Choroid plexus epithelial cell (primary cell): ENCODE measurements at places on chromosomes 6 and 20.
A peak's percentile ranks its signal among the peaks of the same experiment; 100 is the strongest.

- DNase-seq = no peak
Observed at GRCh38 chr6:159184559-159184958, 15.4 kb downstream of the FNDC1 start.

- peak; percentile 74 for DNase-seq
Observed at GRCh38 chr6:30171677-30172471, 8.5 kb downstream of the TRIM15 start.

GRCh38 chr6:151136141-151136755 lies 103.5 kb upstream of the AKAP12 start:
- DNase-seq = no peak

DNA sequence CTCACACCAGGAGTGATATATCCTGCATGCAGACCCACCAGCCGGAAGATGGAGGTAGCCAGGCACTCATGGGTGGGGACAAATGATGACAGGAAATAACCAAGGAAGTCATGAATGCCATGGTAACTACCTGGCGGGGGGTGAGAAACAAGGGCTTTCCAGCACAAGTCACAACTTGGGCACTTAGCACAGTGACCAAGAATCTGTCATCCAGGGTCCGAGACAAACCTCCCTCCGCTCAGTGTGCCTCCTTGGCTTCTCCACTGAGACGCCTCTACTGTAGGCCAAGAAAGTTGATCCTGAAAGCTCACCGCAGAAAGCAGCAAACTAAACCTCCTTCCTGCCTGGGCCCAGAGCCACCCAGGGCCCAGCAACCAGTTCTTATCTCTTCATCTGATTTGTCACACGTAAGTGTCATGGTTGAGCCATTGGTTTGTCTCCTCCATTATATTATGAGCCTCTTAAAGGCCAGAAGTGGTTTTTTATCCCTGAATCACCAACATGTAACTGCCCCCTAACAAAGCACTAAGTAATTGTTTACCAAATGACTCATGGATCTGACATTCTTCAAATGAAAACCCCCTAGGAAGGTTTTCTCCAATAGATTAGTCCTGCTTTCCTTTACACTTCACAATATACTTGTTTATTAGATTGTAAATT lies 84.3 kb upstream of the TAB2 start:
- peak; percentile 90 for DNase-seq

GRCh38 chr6:81491454-81492101 lies 260.9 kb downstream of the TENT5A start:
- DNase-seq = peak; percentile 18

DNA sequence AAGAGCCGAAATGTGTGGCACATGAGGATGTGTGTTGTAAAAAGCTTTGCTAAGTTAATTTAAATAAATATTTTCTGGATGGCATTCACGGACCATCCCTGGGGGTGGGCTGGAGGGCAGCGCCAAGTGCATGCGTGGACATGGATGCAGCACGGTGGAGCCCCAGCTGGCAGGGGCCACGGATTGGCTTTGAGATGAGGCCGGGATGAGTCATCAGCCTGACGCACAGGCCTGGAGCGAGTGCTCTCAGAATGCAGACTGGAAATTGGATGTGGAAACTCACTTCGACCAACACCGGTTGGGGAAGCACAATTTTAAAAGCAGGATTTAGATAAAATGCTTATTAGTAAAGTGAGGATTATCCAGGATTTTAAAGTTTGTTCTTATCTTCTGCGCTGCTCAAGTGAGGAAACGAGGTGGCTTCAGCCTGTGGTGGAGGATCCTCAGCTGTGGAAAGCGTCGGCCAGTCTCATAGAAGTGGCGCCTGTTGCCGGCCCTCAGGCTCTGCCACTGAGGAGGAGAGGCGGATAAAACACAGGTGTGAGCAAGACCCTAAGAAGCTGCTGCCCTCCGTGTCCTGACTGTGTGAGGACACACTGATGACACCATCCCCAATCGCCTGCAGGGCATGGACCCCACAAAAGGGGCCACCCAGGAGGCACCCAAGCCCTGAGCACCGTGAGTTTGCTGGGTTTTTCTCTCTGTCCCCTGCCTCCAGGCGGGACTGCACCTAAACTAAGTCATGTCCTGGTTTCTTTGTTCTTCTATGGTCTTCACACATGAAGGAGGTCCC lies 279.7 kb downstream of the CDH4 start:
- peak; percentile 35 for DNase-seq

DNA sequence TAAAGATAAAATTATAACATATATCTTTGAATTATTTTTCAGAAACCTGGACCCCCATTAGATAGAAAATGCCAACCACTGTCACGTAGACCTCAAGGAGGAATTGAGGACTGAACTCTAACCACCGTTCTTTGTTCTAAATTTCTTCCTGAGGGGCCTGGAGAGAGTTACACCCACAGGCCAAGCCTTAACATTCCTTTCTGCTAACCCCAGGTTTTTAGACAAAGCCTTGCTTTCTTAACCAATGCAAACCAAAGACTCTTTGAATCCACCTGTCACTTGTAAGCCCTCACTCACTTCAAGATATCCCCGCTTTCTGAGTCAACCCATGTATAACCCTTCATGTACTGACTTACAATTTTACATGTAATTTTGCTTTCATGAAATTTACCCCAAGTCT lies 41.0 kb downstream of the SNX14 start:
- no peak for DNase-seq

DNA sequence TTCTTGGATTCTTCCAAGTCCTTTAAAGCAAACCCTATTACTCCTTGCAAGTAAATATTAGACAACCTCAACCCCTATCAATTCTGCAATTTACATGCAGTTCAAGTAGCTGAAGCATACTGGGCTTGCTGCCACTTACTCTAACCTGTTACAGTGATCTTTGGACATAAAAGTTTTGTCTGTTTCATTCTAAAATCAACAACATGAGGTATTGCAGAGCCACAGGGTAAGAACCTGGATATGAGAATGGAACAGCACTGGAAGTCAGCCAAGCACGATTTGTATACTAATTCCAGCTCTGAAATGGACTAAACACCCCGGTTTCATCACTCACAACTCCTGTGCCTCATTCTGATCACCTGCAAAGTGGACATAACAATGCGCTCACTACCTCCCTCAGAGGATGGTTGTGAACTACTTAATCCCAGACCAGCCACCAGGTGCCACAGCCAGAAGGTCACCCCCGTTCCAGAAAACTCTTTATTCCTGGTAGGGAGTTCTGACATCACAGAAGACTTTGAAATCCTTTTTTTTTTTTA lies 270.0 kb downstream of the ADGB start:
- DNase-seq = peak; percentile 62

DNA sequence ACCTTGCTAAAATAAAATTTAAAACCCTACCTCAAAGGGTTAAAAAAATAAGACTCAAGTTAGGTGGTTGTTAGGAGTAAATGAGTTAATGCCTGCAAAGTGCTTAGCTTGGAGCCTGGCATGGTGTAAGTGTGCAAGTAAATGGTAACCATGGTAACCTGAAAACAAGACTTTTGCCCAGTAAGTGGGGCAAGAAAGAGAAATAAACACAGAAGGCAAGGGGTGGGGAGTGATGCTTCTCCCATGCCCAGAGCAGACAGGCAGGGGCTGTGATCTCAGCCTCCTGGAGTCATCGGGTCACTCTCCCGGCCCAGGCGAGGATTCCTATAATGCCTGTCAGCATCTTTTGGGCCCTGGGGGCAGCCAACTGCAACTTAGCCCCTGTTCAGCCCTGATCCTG lies 59.2 kb upstream of the SLC32A1 start:
- no peak for DNase-seq

- DNase-seq = no peak
Observed at GRCh38 chr6:54097753-54098152, 13.5 kb upstream of the MLIP start.

GRCh38 chr6:126826166-126826714 lies 292.2 kb upstream of the RSPO3 start:
- DNase-seq = peak; percentile 44

DNA sequence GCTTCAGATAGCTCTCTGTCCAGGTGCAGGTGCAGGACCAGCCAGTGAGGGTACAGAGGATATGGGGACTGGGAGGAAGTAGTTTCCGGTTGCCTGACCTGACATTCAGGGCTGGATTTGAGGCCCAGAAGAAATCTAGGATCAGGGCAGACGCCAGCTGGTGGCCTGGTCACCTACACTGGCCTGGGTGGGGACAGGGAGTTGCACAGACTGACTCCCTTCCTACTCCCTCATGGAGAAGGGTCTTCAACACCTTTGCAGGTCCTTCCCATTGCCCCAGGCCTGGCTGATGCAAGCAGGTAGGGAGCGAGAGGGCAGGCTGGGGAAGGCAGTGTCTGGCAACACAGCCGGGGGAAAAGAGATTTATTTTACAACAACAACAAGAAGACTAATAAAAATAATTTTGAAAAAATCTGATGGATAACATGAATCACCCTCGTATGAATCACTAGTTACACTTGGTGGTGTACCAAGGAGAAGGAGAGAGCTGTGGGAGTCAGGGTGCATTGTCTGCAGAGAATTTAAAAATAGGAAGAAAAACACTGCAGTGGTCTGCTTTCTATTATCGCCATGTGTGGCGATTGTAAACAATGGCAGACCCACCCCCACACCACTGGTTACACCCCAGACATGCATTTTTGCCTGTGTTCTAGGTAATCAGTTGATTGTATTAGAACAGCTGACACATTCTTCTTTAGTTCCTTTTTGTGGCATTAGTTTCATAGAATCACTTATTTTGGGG lies 62.3 kb upstream of the SNX9 start:
- peak; percentile 86 for DNase-seq

- DNase-seq = no peak
Observed at GRCh38 chr6:84156306-84156705, 71.1 kb downstream of the CEP162 start.

DNA sequence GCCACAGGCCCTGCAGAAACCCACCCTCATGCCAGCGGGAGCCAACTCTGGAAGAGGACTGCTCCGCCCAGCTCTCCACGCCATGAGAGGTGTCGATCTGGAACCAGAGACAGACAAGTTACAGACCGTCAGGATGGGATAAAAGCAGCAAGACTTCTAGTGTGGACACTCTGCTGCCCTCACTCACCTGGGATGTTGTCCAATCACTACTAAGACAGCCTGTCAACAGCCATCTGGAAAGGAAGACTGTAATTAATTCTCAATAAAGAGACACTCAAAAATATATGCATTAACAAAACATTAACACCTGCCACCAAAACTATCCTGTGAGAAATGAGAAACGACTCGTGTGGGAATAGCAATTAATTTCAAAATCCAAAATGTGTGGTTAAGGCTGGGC lies 28.3 kb downstream of the SLC2A4RG start:
- DNase-seq = no peak

- no peak for DNase-seq
Observed at GRCh38 chr6:52620906-52621190, 44.0 kb upstream of the TRAM2 start.

- DNase-seq = no peak
Observed at GRCh38 chr6:104579310-104579863, 280.3 kb downstream of the HACE1 start.

GRCh38 chr20:50628853-50629669 lies 62.3 kb downstream of the RIPOR3 start:
- DNase-seq = no peak

DNA sequence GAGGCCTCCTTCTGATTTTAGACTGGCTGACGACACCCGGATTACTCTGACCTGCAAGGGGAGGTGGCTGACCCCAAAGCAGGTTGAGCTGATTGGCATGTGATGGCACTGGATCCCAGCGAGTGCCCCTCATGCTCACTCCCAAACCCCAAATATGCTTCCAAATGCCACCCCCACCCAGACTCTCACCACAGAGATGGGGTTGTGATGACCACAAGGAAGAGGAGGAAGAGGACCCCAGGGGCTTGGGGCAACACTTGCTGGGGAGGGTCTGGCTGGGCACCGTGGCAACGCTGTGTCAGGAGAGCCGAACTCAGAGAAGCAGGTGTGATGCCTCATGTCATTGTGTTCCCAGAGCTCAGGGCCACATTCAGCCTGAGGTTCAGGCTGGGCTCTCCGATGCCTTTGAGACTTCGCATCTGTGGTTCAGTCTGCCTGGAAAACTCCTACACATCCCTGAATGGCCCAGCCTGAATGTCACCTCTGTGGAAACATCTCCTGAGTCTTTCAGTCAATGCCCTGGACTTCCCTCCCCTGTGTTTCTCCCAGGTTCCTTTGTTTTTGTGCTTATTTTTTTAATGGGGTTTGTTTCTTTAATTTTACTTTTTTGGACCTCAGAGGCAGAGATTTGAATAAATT lies 169.1 kb upstream of the PMEPA1 start:
- no peak for DNase-seq

GRCh38 chr6:133682506-133683307 lies 206.2 kb upstream of the TCF21 start:
- DNase-seq = no peak

- peak; percentile 84 for DNase-seq
Observed at GRCh38 chr6:91304521-91304920, 717.6 kb upstream of the MAP3K7 start.

- no peak for DNase-seq
Observed at GRCh38 chr6:166939345-166939744, 17.0 kb downstream of the RNASET2 start.

- DNase-seq = no peak
Observed at GRCh38 chr6:145090801-145091585, 644.3 kb downstream of the EPM2A start.

DNA sequence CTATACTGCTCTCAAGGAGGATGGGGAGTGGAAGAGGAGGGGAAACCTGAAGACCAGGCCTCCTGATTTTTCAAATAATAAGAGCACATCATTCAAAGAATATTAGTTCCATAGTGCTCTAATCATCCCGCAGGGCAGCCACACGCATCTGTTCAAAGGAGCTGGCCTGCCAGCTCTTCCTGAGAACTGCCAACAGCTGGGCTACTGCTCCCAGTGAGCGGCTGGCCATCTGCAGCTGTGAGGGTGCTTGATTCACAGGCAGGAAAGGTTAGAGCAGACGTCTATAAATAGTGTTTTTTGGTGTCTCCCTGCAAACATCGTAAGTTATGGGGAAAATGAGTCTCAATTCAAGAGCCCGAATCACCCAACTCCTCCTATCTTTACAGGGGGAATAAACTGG lies 17.3 kb downstream of the NSFL1C start:
- DNase-seq = no peak

- peak; percentile 56 for DNase-seq
Observed at GRCh38 chr6:14660806-14661579, 543.4 kb downstream of the CD83 start.

GRCh38 chr20:23536328-23536974 lies 31.8 kb downstream of the CST9L start:
- no peak for DNase-seq

DNA sequence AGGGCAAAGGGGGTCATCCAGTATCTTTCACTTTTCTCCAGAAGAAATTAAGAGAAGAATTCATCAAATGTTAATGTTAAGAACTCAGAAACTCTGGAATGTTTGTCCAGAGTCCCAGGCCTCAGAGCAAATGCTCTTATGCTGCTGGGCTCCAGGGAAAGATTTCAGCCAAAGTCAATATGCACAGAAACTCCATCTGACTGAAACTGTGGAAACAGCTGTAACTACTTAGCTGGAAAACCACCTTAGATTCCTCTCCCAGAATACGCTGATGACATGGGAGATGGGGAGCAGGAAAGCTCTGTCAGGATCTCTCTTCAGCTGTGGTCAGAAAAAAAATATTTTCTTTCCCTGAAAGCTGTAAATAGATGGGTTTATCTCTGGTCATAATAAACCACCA lies 559.6 kb downstream of the RFPL4B start:
- peak; percentile 94 for DNase-seq
